AG20443 (cell line): ENCODE measurements at places on chromosomes 1 and 21.

- DNase-seq: no peak
These were observed 13.9 kb upstream of the SCMH1 start for GRCh38 chr1:41255978-41256377.

- DNase-seq: no peak
These were observed 63.6 kb upstream of the NGF start for GRCh38 chr1:115401676-115402075.

DNA sequence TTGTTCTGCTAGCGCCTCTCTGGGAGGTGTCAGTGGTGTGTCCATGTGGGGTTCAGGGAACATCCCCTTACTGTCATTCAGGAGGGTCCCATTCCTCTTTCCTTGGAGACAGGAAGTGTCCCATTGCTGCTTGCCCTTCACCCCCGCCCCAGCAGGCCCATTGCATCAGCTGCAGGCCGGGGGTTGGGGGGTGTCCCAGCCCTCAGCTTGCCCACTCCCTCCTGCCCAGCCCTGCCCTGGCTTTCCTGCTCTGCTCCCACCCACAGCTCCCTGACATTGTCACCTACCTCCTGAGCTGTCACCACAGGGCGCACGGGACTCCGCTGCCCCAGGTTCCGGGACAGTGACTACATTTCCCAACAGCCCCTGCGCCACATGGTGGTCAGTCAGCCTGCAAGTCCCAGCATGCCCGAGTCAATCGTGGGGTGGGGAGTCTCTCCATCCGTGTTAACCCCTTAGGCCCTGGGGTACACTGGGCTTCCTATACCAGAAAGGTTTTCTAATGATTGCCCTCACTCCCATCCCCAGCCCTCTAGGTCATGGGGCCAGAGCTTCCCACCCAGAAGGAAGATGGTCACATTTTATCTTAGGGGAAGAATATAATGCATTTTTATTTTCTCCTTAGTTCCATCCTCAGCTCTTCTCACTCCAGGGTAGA lies at the start of gene INPP5B:
Gene INPP5B, minus strand, starts transcription at position 351 of the 658 bp plus-strand sequence. CDS start 745 bp downstream, outside the sequence.
- peak; percentile 96 for DNase-seq

GRCh38 chr1:198607714-198608113 lies 31.1 kb upstream of the PTPRC start:
- no peak for DNase-seq

DNA sequence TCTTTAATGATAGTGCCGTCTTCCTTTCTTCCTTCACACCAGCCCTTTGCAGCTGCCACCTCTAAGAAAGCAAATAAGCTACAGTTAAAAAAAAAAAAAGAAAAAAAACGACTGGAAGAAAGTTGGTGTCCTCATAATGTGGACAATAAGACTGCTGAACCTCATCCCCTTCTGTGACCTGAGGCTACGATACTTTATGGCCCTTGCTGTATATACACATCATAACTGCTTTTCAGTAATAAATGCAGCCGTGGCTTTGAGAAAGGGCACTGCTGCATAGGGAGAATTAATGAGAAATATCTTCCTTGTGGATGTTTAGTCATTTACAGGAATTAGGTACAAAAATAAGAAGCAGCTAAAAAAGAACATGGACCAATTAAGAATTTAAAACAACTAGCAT lies 333.8 kb upstream of the ADGRL2 start:
- no peak for DNase-seq

DNA sequence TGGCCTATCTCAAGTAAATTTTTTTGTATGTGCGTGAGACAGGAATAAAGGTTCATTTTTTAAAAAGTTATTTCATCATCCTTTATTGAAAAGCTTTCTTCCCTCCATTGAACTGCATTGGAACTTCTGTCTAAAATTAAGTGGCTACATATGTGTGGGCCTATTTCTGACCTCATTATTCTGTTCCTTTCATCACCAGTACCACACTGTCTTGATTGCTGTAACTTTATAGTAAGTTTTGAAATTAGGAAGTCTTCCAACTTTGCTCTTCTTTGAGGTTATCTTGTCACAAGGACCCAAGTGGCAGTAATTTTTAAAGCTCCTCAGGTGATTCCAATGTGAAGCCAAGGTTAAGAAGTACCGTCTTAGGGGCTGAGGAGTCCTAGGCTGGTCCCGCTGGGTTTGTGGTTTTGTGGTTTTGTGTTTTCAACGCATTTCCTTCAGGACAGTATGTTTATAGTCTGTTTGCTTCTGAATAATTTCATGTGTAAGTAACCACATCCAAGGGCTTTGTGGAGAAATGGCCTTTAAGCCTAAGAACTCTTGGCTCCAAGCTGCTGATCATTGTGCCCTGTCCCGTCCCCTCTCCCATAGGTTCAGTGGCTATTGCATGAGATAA lies 12.4 kb upstream of the SCAF4 start:
- no peak for DNase-seq

DNA sequence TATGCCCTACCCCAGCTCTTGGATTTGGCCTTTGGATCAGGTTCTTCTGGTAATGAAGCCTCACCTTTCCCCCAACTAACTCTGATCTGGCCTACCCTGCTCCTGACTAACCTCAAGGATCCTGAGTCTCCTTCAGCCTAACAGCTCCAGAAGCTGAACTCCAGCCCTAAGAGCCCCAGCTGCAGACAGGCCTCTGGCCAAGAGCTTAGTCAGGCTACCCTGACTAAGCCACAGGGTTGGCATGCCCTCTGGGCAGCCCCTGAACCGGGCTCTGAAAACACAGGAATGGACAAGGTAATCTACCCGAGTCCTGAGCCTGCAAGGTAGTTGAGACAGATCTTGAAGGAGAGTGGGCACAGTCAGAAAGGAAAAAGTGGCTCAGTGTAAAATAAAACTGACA lies 29.4 kb downstream of the COA7 start:
- DNase-seq: peak; percentile 84

GRCh38 chr1:28208818-28209441 lies 23.9 kb downstream of the DNAJC8 start:
- peak; percentile 72 for DNase-seq

DNA sequence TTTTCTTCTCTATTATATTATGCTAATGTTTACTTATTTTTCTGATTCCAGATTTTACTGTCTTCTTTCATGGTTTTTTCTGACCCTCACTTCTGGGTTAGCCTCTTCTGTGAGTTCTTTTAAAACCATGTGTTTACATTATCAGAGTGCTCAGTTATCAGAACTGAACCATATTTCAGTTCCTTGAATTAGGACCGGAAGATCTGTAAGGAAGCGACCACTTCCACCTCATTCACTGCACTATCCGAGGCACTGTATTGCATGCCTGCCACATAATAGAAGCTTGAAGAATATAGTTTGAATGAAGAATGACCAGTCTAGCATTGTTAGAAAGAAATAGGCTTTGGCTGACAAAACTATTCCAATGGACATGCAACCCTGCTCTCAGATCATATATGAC lies 281.0 kb upstream of the DEPDC1 start:
- DNase-seq: no peak

- DNase-seq: no peak
These were observed 558 bp upstream of the KIF21B start for GRCh38 chr1:201023920-201024624.

DNA sequence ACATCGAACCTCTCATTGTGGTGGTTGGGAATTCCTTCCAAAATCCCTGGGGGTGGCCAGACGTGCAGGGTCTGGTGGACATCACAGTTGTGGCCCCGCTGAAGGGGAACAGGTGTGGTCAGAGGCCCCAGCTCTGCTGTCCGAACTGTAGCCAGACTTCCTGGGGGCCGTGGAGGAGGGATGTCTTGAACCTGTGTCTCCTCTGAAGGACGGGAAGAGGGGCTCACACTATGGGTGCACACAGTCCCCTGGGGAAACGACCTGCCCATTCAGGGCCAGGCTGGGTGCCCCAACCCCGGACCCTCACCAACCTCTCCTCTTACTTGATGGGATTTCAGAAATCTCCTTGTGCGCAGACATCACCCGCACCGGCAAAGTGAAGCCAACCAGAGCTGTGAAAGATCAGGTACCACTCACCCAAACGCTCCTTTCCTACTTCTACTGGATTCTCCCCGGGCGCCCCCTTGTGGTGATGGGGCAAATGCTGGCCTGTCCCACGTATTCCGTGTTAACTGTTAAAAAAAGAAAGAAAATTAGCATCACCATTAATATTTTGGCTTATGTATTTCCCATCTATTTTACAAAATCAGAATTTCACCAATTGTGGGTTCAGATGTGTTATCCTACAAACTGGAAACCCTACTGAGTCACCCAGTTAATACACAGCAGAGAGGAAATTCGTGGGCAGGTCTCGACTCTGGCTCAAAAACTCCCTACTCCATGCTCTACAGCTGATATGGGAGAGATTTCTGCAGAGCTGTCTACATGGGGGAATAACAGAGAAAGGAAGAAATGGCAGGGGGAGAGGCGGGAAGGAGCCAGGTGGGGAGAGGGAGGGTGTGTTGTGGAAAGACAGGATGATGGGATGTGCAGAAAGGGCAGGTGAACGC lies 28.1 kb downstream of the PADI4 start:
- DNase-seq: peak; percentile 71
